ENCODE measurements at places on chromosomes 4 and X.
A peak's percentile ranks its signal among the peaks of the same experiment; 100 is the strongest.

DNA sequence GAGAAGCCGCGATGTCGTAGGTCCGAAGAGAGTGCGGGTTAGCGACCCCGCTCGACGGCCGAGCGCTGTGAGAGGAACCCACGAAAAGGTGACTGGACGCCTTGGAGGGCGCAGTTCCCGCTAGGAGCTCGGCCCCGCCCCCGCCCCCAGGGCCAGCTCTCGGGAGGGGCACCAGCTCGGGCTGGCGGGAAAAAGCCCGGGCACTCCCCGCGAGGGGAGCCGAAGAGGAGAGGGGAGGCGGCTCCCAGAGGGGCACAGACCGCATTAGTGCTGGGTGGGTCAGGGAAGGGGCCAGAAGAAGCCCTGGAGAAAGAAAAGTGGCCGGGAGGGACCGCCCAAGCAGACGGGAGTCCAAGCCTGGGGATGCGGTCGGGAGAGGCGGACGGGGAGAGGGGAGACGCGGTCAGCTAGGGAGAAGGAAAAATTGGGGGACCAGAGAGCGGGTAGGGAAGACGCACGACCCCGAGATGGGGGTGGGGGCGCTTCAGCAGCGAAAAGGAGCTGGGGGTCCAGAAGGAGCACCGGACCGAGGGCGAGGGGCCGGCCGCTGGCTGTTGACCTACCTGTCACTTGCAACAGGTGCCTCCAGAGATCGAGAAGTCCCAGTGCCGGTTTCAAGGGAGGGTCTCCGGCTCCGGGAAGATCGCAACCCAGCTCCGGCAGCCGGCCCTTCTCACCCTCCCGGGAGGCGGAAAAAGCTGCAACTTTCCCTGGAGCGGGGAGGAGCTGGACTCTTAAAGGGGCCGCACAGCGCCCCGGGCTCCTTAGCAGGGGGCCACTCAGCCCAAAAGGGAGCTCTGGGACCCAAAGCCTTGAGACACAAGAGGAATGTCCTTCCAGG lies at the start of gene SYTL4:
Gene SYTL4, minus strand, starts transcription at position 681 of the 841 bp plus-strand sequence. CDS start 30,084 bp downstream, outside the sequence.
- peak; percentile 2 for DNase-seq

GRCh38 chrX:101263766-101264165 lies 27.4 kb downstream of the TAF7L start:
- no peak for DNase-seq

DNA sequence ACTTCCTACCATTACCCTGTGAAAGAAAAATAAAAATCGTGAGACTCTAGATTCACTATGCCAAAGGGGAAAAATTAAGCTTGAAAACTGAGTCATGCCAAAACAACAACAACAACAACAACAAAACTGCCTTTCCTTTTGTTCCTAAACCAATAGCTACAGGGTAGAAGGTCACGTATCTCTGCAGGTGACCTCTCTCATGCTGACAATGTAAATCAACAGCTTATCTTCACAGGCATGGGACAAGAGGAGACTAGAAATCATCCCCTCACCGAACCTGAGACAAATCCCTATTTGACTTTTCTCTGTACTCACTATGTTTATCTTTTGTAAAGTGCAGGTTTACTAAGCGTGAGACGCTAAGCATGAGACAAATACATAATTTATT lies 20.5 kb upstream of the AADAT start:
- DNase-seq, result no peak

GRCh38 chr4:150337734-150338133 lies 244.2 kb upstream of the MAB21L2 start:
- DNase-seq, result no peak

DNA sequence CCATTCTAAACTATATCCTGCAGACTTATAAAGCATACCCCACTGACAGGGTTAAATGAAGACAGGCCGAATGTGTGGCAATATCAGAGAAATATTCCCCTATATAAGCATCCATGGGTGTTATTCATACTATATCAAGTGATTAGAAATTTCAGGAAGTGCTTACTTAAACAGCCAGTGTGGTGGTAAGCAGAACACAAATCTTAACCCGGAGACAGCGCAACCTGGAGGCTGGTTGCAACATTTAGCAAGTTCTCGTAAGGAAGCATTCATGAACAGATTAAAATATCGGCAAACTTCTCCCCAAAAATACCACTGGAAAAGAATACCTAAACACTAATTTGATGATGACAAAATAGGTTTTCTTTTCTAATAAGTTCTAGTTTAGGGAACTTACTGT lies 261.2 kb downstream of the CBLL2 start:
- no peak for DNase-seq

DNA sequence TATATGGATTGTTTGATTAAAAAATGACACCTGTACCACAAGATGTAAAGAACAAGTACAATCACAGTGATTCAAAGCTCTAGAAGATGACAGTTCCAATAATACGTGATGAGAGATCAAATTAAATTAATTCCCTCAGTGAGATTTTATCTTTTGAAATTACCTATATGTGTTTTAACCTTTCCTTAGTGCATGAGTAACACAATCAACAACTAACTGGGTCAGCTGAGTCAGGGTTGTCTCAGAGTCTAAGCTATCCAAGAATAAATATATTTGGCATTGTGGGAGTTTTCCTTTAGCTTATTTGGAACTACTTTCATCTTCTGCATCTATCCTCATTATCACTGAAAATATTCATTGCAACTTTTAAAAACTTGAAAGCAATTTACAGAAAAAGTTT lies 162.8 kb downstream of the WDFY3 start:
- no peak for DNase-seq

GRCh38 chr4:68180849-68181526 lies 51.3 kb upstream of the TMPRSS11F start:
- DNase-seq, result no peak

DNA sequence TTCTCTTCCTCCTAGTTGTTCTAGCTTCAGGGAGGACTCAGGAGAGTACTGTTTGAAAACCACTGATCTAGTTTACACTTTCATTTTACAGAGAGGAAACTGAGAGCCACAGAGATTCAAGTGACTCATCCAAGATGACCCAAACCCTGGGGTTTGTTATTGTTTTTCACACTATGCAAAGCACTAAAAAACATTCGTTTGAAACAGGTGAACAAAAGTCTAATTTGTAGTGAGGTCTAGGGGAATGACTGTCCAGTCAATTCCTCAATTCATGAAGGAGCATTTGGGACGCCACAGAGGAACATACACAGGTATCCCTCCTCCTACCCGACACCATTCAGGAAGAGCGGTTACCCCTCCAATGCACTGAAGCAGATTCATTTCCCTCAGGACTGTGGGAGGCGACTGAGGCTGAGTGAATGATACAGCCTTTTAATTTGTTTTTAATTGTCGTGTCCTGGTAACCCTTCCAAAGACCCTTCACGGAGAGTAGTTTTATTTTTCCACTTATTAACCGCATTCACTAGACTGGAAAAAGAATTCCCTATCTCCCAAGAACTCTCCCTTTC lies 30.3 kb downstream of the TLR10 start:
- no peak for DNase-seq

DNA sequence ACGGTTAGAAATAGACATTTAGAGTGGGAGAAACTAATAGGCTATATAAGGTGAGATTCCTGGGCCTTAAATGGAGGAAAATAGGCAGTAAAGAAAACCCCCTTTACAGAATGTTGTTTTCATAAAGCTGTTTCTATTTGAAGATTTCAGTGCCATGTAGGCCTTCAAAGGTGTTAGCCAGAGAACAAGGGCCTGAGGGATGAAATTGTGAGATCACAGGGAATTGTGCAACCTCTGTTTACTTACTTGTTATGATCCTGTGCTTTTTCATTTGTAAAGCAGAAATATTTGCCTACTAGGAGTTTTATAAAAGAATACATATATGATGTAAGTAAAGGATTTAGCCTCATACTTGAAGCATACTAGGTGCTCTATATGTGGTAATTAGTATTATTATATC lies 272.9 kb upstream of the ARX start:
- DNase-seq, result no peak

GRCh38 chr4:150079081-150079581 lies 886 bp downstream of the DCLK2 start:
- peak; percentile 23 for DNase-seq

- no peak for DNase-seq
Observed at GRCh38 chrX:64150775-64151174, 54.7 kb downstream of the AMER1 start.

DNA sequence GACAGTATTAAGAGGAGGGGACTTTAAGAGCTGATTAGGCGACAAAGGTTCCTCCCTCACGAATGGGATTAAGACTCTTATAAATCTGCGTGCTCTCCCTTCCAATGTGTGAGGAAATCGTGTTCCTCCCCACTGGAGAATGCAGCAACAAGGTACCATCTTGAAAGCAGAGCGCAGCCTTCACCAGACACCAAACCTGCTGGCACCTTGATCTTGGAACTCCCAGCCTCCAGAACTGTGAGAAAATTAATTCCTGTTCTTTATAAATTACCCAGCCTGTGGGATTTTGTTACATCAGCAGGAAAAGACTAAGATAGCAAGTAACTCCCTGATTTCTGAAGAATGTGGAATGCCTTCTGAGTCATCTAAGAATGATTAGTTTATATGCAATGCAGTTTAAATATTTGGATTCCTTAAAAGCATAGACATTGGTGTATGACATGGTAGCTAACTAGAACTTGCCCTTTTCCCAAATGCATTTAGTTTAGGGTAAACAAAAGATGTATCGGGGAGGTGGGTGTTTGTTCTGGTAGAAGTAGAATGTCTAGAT lies 86.1 kb downstream of the USP46 start:
- no peak for DNase-seq

GRCh38 chr4:68951078-68951805 lies at the start of gene UGT2A3:
Gene UGT2A3, minus strand, starts transcription at chr4:68951804. Its CDS starts 44 bp downstream, at chr4:68951760.
- peak; percentile 40 for DNase-seq

All from iPS DF 19.7 (cell line).